ENCODE measurements at places on chromosomes 4 and X.

- DNase-seq: no peak
Measured at GRCh38 chr4:119735165-119735651, 106.6 kb upstream of the PDE5A start.

GRCh38 chrX:52983321-52984000, 25.1 kb upstream of the FAM156A start:
- DNase-seq: no peak

- no peak for DNase-seq
Measured at GRCh38 chr4:126871810-126872209, 760.9 kb upstream of the INTU start.

DNA sequence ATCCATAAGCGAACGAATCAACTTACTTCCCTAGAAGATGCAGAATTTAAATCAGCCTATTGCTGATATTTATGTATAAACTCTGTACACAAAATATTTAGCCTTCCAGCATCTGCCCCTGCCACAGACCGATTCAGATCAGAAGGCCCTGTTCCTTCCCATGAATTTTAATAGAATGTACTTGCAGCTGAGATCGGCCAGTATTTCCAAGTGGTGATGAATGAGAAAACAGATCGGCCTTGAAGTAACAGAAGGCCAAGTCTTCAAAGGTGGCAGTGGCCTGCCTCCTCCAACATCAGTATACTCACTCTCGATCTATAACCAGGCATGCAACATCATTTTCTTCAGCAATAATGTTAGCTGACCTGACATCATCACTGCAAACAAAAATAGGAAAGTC, 66.4 kb downstream of the PRKG2 start:
- no peak for DNase-seq

DNA sequence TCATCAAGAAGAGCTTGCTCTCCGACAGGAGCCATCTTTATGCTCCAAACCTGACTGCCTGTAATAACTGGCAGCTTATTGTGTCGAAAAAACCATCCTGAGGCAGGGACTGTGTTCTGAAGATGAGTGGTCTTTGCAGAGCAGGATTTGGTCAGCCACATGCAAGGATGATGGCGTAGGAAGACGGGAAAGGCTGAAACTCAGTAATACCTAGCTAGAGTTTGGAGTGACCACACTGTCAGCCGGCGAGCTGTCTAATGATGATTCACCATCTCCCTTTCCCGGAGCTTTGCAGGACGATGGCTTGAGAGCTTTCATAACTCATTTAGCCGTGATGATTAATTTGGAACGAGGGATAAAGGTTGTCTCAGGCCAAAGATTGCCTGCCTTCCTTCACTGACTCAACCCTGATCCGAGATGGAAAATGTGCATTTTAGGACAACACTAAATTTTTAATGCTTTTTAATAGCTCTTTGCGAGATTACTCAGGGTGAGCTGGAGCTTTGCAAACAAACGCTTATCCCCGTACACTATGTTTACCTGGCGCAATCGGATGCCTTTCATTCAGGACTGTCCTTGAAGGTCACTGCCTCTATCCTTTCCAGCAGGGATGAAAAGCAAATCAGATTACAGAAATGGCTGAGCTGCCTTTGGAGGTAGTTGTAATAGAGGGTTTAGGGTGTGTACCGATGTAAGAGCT, 288.5 kb downstream of the ASMT start:
- DNase-seq: no peak

- no peak for DNase-seq
Measured at GRCh38 chrX:9581771-9582385, 117.0 kb downstream of the TBL1X start.

- no peak for DNase-seq
Measured at GRCh38 chrX:16664074-16664473, 14.1 kb downstream of the S100G start.

- DNase-seq: no peak
Measured at GRCh38 chrX:153608806-153609205, 9.9 kb upstream of the CCNQ start.

DNA sequence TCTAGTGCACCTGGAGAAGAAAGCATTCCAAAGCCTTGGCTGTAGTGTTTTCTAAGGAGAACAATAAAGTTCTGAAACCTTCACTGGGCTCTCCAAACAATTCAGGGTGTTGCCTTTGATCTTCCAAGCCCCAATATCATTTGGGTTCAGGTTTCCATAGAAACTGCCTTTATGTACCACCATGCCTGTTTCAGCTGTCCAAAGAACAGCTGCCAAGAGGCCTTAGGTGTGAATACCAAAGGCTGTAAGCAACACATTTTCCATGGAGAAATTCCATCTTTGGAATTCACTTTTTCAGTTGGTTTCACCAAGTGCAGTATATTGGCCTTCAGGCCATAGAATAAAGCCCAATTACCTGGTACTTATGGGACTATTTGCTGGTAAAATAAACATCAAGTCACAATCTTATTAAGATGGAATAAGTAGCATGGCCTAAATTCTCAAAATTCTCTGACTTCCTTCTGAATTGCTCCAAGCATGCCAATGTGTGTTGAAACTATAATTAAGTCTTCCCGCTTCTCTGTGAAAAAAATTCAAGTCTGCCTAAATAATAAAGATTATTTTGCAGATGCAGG, 61.9 kb downstream of the COX18 start:
- DNase-seq: no peak

- no peak for DNase-seq
Measured at GRCh38 chr4:110134269-110134869, 64.0 kb downstream of the ELOVL6 start.

DNA sequence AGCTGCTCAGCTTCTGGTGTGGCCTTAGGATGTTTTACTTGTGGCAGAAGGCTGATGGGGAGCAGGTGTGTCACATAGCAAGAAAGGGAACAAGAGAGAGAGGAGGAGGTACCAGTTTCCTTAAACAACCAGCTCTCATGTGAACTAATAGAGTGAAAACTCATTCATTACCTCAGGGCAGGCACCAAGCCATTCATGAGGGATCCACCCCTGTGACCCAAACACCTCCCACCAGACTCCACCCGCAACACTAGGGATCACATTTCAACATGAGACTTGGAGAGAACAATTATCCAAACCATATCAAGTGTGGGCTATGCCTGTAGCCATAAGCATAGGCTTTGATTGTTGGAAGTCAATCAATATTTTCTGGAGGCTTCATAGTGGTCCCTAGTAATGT, 56.0 kb downstream of the GSX2 start:
- DNase-seq: no peak

DNA sequence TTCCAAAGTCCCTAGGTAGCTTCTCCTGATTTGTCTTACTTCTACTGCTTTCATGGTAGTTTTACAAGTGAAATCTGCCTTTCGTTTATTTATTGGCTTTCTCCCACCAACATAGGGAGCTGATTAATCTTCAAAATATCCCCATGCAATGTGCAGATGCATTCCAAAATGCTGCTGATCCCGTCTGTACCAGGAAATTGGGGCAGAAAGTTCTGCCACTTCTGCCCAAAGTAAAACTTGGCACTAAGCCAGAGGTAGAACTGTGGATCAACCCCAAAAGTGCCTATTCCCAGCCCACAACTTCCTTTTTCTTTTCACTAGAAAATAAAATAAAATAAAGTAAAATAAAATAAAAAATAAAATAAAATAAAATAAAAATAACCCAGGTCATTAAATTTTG, 47.3 kb upstream of the PPARGC1A start:
- no peak for DNase-seq

DNA sequence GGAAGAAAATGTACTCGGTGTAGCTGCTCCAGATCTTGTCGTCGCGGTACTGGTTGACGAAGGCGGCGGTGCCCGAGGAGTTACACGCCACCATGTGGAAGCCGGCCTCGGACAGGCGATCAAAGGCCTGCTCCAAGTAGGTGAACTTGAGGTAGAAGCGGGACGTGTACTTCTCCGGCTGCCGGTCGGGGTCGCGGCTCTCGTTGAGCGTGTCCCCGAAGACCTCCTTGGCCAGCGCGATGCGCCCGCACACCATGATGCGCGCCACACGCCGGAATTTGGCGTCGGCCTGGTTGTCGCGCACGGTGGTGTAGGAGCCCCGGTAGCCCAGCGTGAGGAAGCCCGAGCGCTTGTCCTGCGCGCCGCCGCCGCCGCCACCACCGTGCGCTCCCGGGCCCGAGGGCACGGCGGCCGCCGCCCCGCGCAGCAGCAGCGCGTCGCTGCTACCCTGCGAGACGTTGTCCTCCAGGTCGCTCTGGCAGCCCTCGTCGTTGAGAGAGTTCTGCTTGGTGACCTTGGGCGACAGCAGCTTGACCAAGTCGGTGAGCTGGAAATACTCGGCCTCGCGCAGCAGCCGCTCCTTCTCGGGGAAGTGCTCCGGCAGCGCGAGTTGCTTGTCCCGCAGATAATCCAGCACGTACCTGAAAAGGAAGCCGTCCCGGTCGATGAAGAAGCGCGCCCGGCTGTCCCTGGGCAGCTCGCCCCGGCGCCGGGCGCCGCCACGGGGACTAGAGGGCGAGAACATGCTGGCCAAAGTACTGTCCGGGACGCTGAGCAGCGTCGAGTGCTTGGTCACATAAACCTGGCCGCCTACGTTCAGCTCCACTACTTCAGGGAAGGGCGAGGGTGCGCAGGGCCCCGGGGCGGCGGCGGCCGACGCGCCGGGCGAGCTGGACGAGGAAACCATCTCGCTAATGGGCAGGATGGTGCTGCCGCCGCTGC, 775 bp downstream of the KCTD8 start:
- DNase-seq: no peak

DNA sequence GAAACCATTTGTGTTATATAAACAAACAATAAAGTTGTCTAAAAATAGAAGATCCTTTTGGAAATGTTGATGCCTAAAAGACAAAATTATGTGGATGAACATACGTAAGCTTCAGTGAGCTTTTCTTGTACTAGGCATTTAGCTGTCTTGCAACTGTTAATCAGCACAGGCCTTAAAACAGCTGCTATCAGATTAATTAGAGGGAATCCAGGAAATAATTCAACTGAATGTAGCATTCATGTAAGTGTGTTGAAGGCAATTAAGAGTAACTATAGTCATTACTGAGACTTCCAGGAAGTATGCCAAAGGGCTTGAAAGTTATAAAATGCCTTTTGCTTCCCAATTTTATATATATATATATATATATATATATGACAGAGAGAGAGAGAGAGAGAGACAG, 248.7 kb downstream of the IL1RAPL1 start:
- no peak for DNase-seq

DNA sequence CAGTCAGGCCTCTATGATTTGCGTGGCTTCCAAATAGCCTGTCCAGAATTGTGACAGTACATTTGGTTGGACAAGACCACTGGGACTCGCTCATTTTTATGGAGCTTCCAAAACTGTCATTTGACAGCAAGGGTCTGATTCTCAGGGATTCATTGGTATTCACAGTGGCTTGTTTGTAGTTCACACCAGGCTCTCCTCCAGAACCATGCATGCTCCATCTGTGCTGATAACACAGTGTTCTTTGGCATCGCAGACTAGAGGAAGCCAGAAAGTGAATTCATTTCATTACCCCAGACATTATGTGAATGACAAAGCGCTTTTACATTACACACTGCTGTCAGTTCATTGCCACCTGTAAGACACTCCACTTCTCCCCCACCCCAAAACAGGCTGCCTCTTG, 208.3 kb downstream of the ARHGAP10 start:
- no peak for DNase-seq

DNA sequence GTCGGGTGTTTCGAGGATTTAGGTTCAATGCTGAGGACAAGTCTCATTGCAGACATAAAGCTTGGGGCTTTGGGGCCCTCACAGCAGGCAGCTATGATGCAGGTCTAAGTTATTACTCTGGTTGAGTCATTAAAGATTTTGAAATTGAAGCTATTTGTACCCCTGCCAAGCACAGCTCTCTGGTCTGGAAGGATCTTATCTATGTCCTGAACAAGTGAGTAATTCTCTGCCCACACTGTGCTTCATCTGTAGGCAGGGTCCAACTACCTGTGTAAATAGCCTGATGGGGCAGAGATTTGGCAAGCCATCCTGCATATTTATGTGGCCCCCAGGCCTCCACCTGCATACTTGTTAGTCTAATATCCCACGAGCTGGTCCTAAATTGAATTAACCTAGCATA, 41.4 kb upstream of the MAGEA4 start:
- DNase-seq: no peak

DNA sequence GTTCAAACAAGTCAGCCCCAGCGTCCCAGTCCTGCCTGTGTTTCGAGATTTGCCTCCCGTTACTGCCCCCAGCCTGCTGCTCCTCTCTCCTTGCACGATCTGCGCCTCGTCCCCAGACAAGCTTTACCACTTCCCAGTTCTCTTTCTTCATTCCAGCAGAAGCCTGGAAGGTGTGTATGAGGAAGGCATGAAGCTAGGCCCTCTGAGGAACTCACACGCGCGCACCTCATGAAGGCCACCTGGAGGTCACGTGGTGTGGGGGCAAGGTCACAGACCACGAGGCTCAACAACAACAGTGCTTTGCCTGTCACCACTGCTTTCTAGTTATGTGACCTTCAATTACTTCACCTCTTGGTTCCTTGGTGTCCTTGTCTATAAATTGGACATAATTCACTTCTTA, 181.0 kb downstream of the PALLD start:
- no peak for DNase-seq

- DNase-seq: no peak
Measured at GRCh38 chr4:6785572-6785925, 3.0 kb downstream of the KIAA0232 start.

DNA sequence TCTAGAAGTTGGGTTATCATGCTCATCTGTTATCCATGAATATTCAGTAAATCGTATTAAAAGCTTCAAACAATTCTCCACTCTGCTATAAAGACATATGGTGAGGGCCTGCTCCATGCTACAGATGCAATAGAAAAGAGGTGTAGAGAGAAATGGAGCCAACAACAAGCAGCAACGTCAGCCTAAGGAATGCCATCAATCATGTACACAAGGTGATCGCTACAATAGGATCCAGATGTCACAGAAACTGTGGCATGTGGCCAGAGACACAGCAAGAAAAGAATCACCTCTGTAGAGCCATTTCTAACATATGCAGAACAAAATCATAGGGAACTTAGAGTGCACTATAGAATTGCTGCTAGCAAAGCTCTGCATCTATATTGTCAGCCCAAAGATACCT, 1188.1 kb downstream of the PCDH7 start:
- DNase-seq: no peak

Measured in NCI-H1436 treated with DMSO at 0.1 percent for 48 hours (cell line).